ENCODE measurements at places on chromosomes 11 and 22.

DNA sequence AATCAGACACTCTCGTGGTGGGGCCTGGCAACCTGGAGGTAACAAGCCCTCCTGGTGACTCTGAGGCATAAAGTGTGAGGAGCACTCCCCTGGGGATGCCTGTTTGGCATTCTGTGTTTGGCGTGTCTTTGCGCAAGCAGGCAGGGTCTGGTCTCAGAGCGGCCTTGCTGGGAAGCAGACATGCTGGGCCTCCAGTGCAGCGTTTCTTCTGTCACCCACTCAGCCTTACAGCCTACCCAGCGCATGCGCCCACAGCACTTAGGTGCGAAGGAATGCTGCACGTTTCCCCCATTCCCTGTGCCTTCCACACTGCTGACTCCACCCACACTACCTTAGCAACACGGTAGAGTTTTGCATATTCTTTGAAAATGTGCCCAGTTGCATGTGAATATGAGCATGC, 7.4 kb upstream of the CXCR5 start:
- no peak for DNase-seq

- no peak for DNase-seq
These were observed 35.1 kb downstream of the TP53I11 start for GRCh38 chr11:44915621-44916020.

DNA sequence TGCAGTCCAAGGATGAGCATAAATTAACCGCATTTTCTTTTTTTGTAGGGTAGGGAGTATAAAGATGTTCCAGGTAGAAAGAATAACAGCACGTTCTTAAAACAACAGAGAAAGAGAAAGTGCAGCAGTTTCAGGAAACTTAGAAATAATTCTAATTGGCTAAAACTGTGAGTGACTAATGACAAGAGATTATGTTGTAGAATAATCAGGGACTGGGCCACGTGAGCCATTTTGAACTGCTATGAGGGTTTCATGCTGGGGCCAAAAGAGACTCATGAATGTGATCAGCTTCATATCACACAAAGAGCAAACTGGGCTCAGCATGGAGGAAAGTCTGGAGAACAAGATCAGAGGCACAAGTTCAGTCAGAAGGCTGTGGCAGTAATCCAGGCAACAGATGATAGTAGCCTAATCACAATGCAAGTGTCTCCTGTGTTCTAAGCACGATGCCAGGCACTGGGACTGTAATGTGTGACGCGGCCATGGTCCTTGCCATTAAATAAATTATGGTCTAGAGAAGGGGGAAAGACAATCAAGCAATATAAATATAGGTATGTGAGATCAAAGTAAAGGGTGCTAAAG, 17.9 kb downstream of the CWF19L2 start:
- DNase-seq = no peak

DNA sequence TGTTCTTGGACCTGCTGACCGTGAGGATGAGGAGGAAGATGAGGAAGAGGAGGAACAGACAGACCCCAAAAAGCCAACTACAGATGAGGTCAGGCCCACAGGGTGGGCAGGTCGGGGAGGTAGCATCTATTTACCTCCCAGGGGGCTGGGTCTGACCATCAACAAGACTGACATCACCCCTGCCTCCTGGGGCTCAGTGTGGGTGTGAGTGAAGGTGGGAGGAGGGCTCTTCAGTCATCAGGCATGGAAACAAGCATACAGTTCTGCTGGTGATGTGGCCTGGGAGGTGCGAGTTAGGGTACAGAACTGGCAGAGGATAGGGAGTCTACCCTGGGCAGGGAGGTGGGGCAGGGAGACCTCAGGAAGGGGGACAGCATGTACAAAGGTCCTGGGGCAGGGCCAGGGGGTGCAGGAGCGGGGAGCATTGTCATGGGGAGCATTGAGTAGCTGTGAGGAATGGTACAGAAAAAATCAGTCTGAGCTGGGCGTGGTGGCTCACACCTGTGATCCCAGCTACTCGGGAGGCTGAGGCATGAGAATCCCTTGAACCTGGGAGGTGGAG, 8.9 kb downstream of the PLCB3 start:
- DNase-seq = peak; percentile 76

GRCh38 chr11:61297341-61297740, 2.2 kb upstream of the VWCE start:
- DNase-seq = peak; percentile 93

GRCh38 chr11:59822989-59823566, 12.5 kb upstream of the MRPL16 start:
- peak; percentile 75 for DNase-seq

DNA sequence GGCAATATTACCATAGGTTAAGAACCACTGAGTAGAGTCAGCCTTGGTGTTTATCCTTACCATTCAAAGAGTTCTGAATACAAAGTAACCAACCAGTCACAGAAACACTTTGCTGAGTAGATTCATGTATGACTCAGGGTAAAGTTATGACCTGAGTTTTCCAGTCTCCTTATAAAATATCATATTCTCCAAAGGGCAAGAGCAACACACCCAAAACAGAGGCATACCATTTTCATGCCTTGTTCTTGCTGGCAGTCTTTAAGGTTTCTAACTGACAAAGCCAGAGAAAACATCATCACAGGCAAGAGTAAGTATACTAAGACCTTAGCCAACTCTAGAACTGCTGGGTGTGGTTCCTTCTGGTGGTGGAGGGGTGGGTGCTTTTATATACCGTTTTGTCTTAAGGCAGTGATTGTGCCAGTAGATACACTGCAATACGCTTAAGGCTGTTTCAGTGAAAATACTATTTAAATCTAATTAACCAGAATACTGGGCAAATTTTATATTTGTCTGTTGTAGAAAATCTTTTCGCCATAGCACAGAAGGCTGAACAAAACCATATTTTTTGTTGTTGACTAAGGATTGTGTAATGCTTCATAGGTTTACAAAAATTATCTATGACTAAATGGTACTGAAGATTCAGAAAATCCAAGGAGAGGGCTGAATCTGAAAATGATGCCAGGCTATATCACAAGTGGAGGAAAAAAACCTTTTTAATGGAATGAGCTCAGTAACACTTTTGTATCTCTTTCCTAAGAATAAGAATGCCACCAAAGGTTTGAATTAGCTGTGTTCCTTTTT, 3.0 kb downstream of the ATL3 start:
- peak; percentile 94 for DNase-seq

- peak; percentile 54 for DNase-seq
These were observed 58.7 kb upstream of the ATXN10 start for GRCh38 chr22:45612940-45613339.

DNA sequence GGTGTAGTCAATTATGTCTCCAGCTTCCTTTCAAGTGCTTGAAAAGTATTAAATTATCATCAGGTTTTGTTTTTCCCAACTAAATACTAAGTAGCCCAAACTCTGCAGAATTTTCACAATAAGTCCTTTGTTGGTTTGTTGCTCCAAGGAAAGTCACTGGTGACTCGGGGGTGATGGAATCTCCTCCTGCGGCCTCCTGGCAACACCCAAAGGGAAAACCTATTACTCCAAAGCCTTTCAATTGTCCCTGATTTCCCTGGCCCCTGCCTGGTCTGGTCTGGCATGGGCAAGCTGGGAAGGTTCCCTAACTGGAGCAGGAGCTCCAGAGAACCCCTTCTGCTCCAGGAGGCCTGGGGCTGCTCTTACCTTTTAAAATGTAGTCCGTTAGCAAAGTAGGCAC, 47.9 kb downstream of the FEZ1 start:
- peak; percentile 91 for DNase-seq

GRCh38 chr22:50530580-50530876, 716 bp upstream of the TYMP start:
- peak; percentile 85 for DNase-seq

DNA sequence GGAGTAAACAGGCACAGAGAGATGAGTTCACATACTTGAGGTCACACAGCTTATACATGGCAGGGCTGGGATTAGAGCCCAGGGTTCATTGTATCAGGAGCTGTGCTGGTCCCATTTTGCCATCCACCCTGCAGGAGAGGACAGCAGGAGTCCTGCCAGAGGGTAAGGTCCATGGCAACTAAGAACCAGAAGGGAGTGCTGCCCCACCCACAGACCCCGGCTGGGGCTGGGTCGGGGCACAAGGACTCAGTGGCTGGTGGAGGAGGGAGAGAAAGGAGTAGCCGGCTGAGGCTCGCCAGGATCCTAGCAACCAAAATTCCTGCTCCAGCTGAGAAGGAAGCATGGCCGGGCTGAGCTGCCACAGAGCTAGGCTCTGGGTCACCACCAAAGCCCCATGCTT, 25.9 kb upstream of the TP53I11 start:
- no peak for DNase-seq

GRCh38 chr22:37664249-37665101, 6.0 kb downstream of the PDXP start:
- DNase-seq = peak; percentile 38

DNA sequence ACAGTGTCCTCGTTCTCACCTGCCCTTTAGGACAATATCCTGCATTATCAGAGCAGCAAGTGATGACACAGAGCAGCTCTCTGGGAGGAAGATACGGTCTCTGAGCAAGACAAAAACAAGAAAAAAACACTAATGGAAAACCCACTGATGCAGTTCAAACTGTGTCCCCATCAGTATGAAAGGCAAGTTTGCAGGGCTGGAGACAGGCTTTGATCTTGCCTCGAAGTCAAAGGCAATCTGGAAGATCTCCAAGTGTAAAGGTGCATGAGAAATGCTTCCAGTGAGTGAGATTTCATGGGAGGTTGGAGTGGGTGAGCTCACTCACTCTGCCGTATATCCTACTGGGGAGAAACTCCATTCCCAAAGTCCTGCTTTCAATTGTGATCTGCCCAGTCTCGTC, 157.5 kb downstream of the KIRREL3 start:
- DNase-seq = no peak

- peak; percentile 55 for DNase-seq
These were observed 39.0 kb downstream of the RRAS2 start for GRCh38 chr11:14320020-14320419.

GRCh38 chr11:11793073-11793472, 48.7 kb upstream of the USP47 start:
- no peak for DNase-seq

GRCh38 chr11:19499026-19499669, 213.5 kb upstream of the NAV2 start:
- DNase-seq = peak; percentile 63

DNA sequence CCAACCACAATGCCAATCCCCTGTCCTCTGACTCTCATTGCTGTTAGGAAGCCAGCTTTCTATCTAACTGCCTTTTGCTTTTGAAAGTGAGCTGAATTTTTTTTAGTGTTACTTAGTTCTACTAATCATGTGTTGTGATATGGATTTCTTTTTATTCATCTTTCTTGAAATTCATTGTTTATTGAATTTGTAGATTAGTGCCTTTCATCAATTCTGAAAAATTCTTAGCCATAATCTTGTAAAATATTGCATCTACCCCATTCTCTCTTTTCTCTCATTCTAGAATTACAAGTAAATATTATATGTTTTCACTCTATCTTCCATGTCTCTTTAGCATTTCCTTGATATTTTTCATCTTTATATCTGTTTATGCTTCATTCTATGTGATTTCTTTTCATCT, 47.8 kb downstream of the DDIAS start:
- no peak for DNase-seq

DNA sequence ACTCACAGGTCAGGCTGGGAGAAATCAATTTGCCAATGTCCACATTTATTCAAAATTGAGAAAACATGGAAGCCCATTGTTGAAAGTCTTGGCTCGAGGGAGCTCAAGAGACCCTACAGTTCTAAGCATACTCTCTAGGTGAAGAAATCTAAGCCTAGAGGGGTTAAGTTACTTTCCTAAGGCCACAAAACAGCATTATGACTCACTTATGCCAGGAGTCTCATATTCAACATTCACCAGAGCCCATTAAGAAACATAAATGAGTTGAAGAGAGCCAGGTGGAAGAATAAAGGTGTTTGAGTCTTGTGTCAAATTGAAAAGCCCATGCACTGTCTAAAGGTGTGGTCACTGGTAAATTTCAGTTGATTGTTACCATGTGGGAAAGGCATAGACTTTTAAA, 108.1 kb downstream of the INSC start:
- no peak for DNase-seq

DNA sequence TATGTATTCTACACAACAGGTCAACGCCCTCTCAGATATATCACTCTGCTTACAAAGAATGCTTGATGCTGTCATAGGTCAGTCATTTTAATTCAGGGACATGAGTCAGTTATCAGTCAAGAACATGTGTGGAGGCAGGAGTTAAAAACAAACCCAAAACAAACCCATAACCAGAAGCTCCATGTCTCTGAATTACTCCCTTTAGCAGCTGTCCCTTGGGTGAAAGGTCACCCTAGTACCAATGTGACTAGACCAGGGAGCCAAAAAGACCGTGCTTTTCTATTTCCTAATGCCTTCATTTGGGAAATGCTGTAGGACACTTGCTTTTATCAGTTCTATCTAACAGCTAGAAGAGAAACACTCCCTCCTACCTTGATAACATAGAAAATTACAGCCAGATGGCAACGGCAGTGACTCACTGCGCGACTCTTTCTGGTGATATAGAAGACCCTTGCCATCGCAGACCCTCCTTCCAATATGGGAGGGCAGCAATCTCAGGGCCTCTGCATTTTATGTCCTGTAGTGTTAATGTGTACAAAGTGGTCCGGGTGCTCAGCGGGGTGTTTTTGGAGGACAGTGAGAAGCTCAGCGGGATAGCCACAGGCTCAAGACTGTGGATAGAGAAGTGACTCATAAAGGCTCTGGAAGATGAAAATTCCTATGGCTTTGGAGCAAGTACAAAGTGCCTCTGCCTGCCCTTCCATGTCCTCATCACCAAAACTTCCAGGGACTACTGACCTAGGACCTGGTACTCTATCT, 24.8 kb downstream of the APOL5 start:
- DNase-seq = no peak

- no peak for DNase-seq
These were observed 8.4 kb upstream of the PATZ1 start for GRCh38 chr22:31354515-31354914.

- peak; percentile 87 for DNase-seq
These were observed 118.6 kb downstream of the HIPK3 start for GRCh38 chr11:33375688-33376311.

- DNase-seq = no peak
These were observed 21.6 kb downstream of the LRRC55 start for GRCh38 chr11:57203359-57203758.

- peak; percentile 37 for DNase-seq
These were observed 22.0 kb downstream of the FZD4 start for GRCh38 chr11:86932924-86933875.
